Right kidney (tissue), 9 donors: ENCODE measurements at places on chromosomes 13 and 19.

GRCh38 chr19:2970201-2970835 is 7.0 kb upstream of the TLE6 start:
- DNase-seq, result no peak

- DNase-seq, result no peak
These were observed 9.9 kb downstream of the LYL1 start for GRCh38 chr19:13092606-13093235.

GRCh38 chr19:15111758-15112157 is 4.6 kb downstream of the SYDE1 start:
- no peak for DNase-seq

GRCh38 chr13:62194371-62194770 is 778.7 kb upstream of the PCDH20 start:
- no peak for DNase-seq

- no peak for DNase-seq
These were observed 48.3 kb downstream of the LATS2 start for GRCh38 chr13:21012841-21013681.

- no peak for DNase-seq
These were observed 65.5 kb downstream of the DPY19L3 start for GRCh38 chr19:32471095-32471494.

DNA sequence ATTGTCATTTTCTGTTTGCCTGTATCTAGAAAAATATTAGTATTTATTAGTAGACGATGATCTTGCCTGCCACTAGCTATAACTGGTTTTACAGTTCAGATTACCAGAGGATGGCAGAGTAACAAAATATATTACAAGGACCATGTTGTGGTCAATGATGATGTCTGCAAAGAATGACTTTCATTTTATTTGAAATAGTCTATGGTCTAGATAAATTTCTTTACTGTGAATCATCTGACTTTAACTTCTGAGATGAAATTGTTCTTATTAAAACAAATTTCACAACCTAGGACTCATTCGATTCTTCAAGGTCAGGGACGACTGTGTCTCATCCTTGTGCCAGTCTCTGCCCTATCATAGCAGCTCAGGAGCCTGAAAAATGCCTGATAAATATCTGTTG is 637.8 kb upstream of the KLF12 start:
- DNase-seq, result no peak

- no peak for DNase-seq
These were observed 69.2 kb downstream of the NALCN start for GRCh38 chr13:101346942-101347728.

DNA sequence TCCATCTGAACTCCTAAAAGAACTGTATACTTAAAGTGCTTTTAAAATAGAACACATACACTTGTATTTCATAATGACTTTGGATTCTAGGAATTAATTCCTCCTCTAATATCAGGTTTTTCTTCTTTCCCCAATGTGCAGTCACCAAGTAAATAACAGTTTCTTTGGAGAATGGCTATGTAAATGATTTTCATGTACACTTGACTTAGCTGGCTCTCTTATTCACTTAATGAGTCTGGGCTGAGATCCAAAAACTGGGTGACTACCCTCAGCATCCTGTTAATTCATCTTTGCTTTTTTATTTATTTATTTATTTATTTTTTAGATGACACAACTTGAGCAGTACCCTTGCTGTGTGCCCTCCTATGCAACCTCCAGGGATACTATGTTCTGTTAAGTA is 1003.7 kb downstream of the SLITRK1 start:
- no peak for DNase-seq

- no peak for DNase-seq
These were observed 10.0 kb upstream of the IGFL3 start for GRCh38 chr19:46134527-46134926.

GRCh38 chr13:25291691-25292090 is 4.4 kb upstream of the MTMR6 start:
- no peak for DNase-seq

DNA sequence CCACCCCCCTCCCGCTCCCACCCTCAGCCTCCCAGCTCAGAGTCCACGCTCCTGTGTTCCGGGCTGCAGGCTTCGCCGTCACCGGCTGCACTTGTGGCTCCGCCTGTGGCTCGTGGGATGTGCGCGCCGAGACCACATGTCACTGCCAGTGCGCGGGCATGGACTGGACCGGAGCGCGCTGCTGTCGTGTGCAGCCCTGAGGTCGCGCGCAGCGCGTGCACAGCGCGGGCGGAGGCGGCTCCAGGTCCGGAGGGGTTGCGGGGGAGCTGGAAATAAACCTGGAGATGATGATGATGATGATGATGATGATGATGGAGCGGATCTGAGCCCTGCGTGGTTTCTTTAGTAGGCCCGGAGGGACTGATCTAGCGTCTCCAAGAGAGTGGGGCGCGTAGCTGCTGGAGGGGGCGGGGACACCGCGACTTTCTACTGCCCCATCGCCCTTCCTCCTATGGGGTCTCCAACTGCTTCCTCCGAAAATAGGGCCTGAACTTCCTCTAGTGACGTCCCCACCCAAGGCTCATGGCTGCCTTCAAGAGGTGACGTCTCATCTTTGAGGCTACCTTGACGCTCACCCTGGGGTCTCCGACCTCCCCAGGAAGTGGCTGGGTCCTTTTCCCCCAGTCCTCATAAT is 1.4 kb downstream of the RETN start:
- peak; percentile 33 for DNase-seq

DNA sequence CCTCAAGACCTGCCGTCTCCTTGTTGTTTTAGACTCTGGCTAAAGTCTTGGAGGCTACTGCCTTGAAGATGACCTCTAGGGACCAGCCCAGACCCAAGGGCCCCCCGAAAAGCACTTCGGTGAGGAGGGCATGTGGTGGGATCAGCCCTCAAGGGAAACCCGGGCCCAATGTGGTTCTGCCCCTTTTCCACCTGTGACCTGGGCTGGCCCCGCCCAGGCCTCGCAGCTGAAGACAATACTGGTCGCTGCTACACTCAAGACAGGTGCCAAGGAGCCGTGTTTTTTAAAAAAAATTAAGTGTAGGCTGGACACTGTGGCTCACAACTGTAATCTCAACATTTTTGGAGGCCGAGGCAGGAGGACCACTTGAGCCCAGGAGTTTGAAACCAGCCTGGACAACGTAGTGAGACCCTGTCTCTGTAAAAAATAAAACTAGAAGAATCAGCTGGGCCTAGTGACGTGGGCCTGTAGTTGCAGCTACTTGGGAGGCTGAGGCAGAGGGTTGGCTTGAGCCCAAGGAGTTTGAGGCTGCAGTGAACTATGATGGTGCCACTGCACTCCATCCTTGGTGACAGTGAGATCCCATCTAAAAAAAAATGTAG is 903 bp downstream of the TLE6 start:
- no peak for DNase-seq

DNA sequence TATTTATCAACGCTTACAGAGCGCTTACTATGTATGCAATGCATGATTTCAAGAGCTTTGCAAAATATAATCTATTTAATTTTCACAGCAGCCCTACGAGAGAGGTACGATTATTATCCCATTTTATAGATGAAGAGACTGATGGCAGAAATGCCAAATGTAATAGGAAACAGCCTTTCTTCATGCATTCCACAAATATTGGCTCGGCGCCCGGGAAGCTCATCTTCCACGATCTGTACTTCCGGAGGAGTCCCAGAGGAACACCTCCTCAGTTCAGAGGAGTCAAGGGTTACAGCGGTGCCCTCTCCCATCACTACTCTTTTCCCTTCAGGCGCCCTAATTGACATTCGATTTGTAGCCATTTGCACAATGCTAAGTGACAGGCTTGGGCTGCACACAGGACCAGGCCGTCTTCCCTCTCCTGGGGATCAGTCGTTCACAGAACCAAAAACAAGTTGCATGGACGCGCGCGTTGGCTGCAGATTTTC is 1.1 kb upstream of the ARHGAP35 start:
- no peak for DNase-seq

- DNase-seq, result peak; percentile 83
These were observed at the start of gene MISP3 for GRCh38 chr19:14072535-14073260. TSS of gene MISP3 (plus strand) at chr19:14072786. CDS start at chr19:14073310, 524 bp downstream.

- no peak for DNase-seq
These were observed 46.9 kb downstream of the ITGBL1 start for GRCh38 chr13:101499406-101499805.

DNA sequence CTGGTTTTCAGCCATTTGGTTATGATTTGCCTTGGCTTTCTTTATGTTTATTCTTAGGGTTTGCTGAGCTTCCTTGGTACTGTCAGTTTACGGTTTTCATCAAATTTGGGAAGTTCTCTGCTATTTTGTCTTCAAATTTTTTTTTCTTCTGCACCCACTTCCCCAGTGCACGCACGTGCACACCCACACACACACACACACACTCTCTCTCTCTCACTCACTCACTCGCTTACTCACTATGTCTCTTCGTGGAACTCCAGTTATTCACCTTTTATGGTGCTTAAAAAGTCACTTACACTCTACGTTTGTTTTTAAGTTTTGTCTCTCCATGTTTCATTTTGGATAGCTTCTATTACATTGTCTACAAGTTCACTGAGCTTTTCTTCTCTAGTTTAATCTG is 7.1 kb downstream of the AKAP11 start:
- no peak for DNase-seq
